Hypothalamus (tissue), 51 donors: ENCODE measurements at places on chromosomes 6 and 20.

DNA sequence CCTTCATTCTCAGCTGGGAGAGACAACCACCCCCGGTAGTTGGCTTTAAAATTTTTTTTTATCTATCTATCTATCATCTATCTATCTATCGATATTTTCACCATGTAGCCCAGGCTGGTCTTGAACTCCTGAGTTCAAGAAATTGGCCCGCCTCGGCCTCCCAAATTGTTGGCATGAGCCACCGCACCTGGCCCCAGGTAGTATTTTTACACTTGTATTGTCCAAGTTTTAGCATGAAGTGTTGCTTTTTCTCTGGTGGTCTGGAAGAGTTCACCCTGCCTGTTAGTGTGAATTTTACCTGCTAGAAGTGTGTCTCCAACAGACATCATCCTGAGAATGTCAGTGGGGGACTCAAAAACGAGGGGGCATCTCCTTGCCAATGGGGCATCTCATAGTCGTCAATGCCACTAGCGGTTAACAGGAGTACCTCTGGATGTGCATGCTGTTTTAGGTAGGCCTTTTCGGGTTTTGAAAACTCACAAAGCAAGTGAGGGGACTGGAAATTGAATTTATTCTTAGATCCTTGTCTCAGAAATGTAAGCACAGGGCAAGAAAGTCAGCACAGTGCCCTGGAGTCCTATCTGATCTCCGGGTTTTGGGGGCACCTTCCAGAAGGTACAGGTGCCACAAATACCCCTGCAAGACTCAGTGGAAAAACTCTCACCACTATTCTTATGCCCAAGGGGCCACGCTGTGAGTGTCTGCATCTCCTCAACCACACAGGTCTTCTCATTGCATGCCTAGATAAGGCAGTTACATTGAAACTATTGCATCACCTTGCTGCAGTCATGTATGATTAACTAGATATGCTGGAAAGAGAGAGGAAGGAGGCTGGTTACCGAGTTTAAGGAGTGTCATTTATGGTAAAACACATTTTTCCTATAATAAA, 37.1 kb downstream of the TNFAIP3 start:
- DNase-seq, result no peak

DNA sequence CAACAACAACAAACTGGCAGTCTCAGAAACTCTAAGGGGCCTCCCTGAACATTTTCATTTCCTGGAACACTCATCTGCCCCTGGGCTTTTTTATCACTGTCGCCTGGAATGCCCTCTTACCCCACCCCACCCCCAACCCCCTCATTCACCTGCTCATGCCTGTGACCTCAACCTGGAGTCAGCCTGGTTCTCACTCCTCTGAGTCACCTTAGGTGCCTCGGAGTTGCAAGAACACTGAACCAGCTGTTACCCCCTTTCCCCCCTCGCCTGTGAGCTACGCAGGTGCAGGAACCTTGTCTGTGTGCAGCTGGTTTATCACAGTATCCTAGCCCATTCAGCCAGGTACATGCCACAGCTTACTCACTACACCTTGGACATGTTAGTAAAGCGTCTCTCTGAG, 12.8 kb upstream of the SNAI1 start:
- DNase-seq, result no peak

GRCh38 chr6:107793191-107793590, 30.9 kb downstream of the SCML4 start:
- DNase-seq, result no peak

GRCh38 chr6:83505356-83505755, 7.0 kb upstream of the PRSS35 start:
- DNase-seq, result no peak

- DNase-seq, result no peak
Observed at GRCh38 chr20:62918831-62919230, 7.5 kb downstream of the DIDO1 start.

GRCh38 chr6:55868771-55869479, 6.5 kb downstream of the BMP5 start:
- DNase-seq, result no peak

- DNase-seq, result no peak
Observed at GRCh38 chr6:164356814-164357213, 942.3 kb downstream of the QKI start.

DNA sequence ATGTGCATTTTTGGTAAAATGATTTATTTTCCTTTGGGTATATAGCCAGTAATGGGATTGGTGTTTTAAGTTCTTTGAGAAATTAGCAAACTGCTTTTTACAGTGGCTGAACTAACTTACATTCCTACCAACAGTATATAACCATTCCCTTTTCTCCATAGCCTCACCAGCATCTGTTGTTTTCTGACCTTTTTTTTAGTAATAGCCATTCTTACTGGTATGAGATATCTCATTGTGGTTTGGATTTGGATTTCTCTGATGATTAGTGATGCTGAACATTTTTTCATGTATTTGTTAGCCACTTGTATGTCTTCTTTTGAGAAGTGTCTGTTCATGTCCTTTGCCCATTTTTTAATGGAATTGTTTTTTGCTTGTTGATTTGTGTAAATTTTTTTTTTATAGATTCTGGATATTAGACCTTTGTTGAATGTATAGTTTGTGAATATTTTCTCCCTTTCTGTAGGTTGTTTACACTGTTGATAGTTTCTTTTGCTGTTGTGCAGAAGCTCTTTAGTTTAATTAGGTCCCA, 42.3 kb downstream of the STK4 start:
- no peak for DNase-seq

DNA sequence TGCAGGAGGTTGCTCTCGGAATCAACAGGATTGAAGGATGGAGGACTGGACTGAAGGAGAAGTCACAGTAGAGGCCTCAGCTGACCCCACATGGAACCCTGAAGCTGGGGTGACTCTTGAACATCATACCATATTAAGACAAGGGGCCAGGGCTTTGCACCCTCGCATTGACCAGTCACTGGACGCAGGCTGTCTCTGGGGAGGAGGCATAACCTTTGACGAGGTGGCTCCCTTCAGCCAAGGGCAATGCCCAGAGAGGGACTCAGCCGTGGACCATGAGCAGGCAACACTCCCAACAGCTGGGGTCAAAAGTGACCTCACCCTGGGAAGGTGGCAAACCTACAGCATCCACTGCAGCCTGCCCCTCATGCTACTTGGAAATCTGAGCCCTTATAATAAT, 21.7 kb downstream of the PACSIN1 start:
- DNase-seq, result no peak
